ENCODE measurements at places on chromosomes 11 and 22.

DNA sequence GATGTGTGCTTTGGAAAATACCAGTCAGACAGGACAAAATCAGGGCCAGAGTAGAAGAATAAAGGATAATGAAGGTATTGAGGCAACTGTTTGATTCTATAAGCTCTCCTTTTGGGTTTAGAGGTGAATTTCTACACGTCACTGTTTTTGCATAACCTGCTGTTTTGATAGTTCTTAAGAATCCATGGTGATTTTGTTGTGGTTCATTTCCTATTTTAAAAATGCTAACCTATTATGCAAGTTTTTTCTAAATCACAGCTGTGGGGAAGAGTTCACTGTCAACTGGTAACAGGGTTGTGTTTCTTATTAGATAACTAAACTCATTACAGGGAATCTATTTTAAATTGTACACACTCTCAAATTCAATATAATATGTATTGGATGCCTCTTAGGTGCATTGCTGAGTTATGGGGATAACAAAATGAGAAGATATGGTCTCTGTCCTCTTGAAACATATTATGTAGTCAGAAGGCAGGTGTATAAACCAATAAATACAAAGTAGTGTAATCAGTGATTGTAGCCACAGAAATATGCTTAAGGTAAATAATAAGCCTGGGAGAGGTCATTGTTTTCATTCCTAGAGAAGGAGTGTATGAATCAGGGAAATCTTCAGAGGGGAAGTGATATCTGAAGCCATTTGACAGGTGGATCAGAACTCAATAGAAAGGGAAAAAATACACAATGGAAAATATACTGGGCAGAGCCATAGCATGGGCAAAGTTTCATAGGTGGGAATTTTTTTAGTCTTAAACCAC, 192.5 kb downstream of the FAT3 start:
- no peak for DNase-seq

DNA sequence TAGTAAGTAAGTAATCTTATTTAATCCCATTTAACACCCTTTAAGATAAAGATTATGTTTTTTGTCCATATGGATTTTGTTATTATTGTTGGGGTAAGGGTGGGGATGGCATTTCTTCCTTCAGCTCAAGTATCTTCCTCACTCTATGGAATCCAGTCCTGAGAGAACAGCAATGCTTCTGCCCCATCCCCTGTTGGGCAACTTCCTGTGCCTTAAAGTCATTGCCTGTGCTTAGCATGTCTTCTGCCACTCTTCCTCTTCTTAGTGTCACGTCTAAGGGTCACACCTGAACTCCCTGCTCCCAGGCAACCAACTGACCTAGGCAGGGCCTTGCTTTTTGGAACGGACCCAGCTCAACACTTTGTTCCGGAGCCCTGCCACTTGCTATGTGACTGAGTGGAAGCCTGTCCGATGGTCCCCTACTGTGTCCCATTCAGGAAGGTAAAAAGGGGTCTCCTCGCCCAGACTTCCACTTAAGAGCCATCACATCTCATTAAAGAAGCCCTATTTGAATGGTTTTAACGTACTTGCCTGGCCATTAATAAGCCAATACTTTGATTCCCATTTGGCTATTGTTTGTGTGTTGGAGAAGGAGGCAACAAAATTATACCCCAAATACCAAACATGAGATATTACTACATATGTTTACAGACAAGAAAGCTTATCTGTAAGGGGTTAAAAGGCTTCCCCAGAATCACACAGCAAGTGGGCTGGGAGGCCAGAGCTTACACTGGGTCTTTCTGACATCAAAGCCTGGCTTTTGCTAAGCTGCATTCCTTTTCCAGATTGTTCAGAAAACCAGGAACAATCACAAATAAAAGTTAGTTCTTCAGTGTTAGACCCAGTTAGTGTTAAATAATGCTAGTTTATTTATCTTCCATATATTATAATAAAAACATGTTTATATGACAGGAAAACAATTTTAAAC, 59.2 kb downstream of the RAB38 start:
- DNase-seq, result no peak

DNA sequence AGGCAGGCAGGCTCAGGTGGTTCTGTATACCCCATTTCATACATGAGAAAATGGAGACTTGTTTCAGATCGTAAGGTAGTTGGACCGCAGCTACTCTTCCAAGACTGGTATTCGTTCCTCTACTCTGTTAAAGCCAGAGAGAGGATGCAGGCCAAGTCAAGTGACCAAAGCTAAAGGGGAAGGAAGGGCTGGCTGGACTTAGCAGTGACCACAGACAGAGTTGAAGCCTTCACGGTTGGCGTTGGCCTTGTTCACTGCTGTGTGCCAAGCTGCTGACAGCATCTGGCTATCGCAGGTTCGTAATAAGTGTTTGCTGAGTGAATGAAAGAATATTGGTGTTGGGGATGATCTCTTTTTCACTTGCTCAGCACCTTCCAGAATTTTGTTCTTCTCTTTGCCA, 64.2 kb downstream of the PTPRJ start:
- DNase-seq, result peak; percentile 65

DNA sequence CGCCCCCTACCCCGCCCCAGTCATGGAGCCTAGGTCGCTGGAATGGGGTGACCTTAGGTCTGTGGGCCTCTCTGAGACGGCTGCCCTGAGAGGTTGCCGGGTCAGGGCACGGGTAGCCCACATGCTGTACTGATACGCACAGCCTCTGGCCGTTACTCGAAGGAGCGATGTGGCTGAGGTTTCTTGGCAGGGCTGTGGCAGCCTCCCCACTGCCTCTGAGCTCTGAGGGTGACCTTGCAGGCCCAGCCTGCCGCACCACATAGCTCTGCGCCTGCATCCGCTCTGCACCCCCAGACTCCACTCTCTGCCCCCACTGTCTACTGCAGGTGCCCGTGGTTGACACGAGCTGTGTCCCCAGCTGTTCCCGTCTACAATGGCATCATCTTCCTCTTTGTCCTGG, 7.3 kb downstream of the ZDHHC8 start:
- no peak for DNase-seq

DNA sequence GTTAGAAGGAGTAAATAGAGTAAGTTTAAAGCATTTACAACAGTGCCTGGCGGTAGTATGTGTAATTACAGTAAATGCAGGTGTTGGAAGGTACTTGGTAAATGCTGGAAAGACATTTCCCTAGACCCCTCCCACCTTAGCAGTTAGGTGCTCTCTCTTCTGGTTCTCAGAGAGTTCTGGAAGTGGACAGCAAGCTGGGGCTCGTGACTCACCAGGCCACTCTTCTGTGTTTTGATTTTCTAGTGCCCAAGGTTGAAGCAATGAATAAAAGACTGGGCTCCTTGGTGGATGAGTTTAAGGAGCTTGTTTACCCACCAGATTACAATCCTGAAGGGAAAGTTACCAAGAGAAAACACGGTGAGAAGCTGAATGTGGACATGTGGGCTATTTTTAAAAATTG, 27.6 kb downstream of the SNU13 start:
- DNase-seq, result no peak
